ENCODE measurements at places on chromosomes 4 and X.

GRCh38 chr4:166518776-166519175 lies 645.7 kb downstream of the TLL1 start:
- DNase-seq: no peak

- DNase-seq: no peak
Observed at GRCh38 chr4:164012396-164013027, 518.0 kb downstream of the TMA16 start.

DNA sequence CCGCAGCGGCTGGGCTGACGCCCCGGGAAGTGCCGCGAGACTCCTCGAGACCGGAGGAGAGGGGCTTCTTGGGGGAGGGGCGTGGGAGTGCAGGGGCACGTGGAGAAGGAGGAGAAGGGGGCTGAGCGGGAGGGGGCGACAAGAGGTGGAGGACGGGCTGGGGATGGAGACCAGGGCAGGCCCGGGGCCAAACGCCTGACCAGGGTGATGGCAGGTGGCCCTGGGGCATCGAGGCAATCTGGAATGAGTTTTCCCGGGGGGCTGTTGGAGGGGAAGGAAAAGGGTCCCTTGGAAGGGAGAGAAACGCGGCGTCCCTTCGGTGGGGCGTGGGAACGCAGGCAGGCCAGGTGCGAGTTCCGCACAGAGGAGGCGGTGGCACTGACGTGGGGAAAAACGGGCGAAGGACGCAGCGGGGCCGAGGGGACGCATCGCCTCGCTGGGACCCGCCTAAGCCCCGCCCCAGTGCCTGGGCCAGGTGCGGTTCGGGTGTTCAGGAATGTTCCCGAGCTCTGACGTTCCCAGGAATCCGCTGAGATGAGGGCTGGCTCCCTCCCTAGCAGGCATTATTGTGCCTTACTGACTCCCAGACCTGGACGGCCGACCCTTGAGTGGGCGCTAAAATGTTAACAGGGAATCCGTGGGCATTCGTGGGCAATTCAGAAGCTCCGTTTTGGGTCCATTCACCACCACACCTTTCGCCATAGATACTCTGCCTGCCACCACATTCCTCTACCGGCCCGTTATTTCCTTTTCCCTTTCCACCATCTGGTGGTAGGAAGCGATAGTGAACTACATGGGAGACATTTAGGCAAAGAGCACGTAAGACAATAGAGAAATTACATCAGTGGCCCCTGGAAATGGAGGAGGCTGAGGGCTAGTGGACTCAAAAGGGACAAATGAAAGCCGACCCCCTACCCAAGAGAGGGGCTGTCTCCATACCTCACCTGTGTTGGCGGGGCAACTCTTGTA lies 795 bp upstream of the SH3KBP1 start:
- DNase-seq: no peak

GRCh38 chr4:4985844-4986243 lies 33.4 kb downstream of the CYTL1 start:
- DNase-seq: no peak

DNA sequence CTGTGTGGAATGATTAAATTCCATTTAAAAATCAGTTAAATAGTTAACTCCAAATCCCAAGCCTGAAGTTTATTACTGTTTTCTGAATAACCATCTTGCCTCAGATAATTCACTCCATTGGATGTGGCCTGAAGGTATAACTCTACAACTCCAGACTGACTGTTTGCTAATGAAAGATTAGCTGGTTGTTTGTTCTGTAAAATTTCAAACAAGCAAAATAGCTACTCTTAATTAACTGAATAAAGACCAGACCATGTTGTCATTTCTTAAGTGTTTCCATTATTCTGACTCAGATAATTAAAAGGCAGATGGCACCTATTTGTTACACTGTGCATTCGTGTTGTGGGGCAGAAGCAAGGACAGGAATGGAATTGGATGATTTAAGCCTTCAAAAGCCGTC lies 78.5 kb upstream of the DDIT4L start:
- DNase-seq: no peak

GRCh38 chr4:100414016-100414790 lies 103.6 kb downstream of the EMCN start:
- no peak for DNase-seq

- DNase-seq: no peak
Observed at GRCh38 chrX:7184816-7185215, 36.9 kb upstream of the PUDP start.

- DNase-seq: no peak
Observed at GRCh38 chr4:183610033-183610432, 49.0 kb downstream of the RWDD4 start.

- peak; percentile 29 for DNase-seq
Observed at GRCh38 chr4:141133146-141133998, at the start of gene RNF150. TSS of gene RNF150 (minus strand) at chr4:141133469.

DNA sequence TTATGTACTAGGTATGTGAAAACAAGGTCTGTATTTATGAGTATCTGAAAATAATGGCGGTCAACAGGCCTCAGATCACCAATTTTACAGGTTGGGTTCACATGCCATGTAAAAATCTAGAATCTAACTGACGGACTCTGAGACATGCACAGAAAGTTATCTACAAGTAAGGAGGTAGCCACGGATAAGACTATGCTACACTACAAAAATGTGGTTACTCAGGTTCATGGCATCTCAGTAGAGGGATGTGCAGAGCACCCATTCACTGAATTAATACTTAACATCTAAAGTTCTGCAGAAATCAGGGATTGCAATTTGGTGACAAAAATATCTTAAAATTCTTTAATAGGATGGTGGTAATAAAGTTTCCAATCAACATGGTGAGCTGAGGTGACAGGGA lies 155.9 kb downstream of the APBB2 start:
- no peak for DNase-seq

DNA sequence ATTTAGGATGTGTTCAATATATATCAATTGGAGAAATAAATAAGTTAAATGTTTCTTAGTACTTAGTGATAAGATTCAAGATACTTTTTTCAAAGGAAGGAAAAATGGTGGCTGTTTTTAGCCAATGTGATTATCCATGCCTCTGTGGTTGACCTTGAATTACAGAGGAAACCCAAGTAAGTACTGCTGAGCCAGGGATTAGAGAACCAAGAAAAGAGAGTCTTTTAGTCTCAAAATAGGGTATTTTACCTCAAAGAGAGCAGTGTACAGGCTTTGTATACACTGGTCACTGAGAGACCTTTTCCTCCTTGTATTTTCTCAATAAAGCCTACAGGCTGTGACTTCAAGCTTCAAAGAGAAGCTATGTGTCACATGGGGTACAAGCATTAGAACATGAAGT lies 1075.3 kb downstream of the ADGRL3 start:
- DNase-seq: no peak

- DNase-seq: no peak
Observed at GRCh38 chr4:73376251-73376650, 27.8 kb upstream of the ALB start.

- no peak for DNase-seq
Observed at GRCh38 chrX:74422576-74423288, 1.4 kb downstream of the SLC16A2 start.

GRCh38 chrX:20412871-20413486 lies 146.3 kb upstream of the RPS6KA3 start:
- peak; percentile 64 for DNase-seq

GRCh38 chrX:42809569-42809968 lies 31.6 kb upstream of the PPP1R2C start:
- DNase-seq: no peak

DNA sequence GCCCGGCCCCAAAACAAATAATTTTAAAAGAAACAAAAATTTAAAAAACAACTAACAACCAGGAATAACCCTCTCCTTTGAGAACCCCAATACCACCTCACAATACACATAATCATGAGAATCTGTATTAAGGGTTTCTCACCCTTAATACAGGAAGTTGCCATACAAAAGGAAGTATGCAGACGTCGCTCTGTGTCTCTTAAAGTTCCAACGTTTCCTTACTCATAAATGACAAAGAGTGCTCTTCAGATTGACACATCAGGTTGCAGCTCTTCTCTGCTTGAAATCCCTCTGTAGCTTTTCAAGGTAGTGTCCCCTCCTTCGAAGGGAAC lies 73.9 kb upstream of the IRF2 start:
- no peak for DNase-seq

GRCh38 chr4:139042981-139043460 lies 27.4 kb downstream of the NOCT start:
- DNase-seq: no peak

GRCh38 chr4:74623041-74623440 lies 171.3 kb downstream of the BTC start:
- DNase-seq: no peak

GRCh38 chr4:168920441-168921065 lies 89.5 kb downstream of the CBR4 start:
- no peak for DNase-seq

GRCh38 chr4:28228561-28229491 lies 1368.2 kb downstream of the STIM2 start:
- DNase-seq: no peak

DNA sequence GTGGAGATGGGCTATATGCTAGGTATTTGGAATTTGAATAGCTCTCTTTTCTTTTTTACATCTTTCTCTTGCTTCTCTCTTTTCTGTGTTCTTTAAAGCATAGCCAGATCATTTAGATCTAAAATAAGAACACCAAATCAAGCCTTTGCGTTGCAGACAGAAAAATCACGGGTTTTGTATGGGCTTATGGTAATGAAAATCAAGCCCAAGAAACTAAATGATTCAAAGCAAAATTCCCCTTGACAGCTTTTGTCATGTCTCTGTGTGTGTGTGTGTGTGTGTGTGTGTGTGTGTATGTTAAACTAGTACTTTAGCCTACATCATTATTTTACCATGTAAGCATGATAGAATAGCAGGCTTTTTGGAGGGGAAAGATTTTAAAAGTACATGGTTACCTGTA lies 1.8 kb upstream of the RASL11B start:
- no peak for DNase-seq

- no peak for DNase-seq
Observed at GRCh38 chrX:124117325-124117724, 155.8 kb downstream of the STAG2 start.

DNA sequence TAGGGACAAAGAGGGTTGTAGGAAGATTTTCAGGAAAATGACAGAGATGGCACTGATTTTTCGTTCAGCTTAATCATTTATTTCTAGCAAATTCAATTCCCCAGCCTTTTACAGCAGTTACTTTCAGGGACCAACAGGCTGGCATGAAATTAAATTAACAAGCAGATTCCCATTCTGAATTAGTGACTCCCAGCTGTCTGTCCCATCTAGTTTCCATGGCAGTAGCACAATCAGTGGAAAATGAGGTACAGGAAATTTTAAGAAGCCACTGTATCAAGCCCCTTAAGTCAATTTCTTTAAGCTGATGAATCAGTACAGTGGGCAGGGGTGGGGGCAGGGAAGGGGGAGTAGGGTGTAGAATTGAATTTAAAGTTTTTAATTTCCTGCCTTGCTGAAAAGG lies 121.1 kb upstream of the TEX13C start:
- no peak for DNase-seq

DNA sequence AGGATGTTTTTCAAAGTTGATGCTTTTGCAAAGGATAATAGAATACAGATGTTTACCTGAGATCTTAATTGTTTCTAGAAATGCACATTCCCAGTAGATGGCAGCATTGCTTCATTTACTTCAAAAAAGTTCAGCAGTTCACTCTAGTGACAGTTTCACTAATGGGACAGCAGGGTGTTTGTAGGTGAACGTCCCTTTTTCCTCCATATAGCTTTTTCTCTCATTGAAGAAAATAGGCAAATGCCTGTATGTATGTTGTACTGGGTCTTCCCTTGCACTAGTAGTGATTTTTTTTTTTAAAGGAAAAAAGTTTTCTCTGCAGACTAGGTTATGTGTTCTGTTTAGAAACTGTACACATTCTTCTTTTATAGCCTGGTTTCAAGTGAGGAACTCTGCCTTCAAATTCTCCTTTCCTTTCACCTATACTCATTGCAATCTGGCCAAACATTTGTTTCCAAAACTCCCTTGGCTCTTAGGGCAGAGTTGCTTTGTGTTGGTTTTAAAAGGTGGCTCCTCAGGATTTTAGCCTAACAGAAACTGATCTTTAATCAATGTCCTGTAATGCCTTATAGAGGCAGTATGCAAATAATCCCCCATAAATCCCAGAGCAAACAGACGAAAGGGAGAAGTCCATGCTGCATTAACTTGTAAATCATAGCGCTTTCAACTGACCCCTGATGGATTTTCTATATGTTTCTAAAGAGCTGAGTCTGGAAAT lies 86.3 kb downstream of the EGF start:
- DNase-seq: no peak

DNA sequence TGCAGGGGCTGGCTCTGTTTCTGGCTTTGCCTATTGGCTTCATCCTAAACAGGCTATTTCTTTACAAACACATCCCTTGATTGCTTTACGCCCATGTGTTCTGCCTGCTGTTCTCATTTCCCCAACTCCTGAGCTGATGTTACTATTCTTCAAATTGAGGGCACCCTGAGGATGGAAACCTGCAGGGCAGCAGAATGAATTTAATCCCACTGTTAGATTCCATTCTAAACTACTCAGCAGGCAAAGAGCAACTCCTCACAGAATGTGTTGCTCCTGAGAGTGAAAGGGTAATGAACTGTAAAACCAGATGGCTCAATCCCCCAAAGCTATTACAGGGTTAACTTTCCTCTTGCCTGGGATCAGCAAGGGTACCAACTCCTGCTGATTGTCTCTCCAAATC lies 75.7 kb downstream of the ANKRD50 start:
- DNase-seq: no peak

DNA sequence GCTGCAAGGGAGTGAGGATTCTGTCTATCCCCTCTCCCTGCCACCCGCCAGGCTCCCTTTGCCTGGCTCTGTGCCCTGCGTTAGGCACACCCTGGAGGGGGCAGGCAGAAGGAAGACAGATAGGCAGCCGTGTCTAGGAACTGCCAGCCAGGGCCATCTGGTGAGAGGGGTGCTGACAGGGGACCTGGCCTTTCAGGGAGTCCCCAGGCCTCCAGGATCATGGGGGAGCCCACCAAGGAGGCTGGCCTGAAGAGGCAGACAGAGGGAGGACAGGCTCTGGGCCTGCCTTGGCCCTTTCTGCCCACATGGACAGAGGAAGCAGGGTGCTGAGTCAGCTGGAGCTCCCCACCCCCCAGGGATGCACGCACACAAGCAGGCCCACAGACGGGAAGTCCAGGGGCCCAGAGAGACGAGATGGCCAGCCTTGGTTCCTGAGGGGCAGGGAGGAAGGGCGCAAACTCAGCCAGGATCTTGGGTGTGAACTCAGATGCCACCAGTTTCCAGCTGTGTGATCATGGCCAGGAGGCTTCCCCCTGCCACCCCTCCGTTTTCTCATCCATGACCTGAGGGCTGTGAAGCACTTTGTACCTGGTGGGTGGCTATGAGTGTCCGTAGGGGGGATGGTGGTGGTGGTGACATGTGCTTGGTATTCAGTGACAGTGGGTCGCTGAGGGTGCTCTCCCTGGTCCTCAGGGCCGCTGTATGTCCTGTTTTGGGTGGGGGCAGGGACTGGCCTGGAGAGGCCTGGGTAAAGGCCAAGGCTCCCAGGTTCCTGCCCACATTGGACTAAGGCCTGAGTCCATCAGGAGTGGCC lies 1.8 kb downstream of the SH3BP2 start:
- peak; percentile 17 for DNase-seq

GRCh38 chr4:76058302-76058701 lies 16.2 kb upstream of the ART3 start:
- DNase-seq: no peak

- no peak for DNase-seq
Observed at GRCh38 chrX:114037515-114037914, 546.4 kb upstream of the HTR2C start.
